ENCODE measurements at places on chromosomes 6 and 20.
A peak's percentile ranks its signal among the peaks of the same experiment; 100 is the strongest.

- DNase-seq = no peak
Observed at GRCh38 chr6:166236596-166236995, 68.9 kb upstream of the TBXT start.

DNA sequence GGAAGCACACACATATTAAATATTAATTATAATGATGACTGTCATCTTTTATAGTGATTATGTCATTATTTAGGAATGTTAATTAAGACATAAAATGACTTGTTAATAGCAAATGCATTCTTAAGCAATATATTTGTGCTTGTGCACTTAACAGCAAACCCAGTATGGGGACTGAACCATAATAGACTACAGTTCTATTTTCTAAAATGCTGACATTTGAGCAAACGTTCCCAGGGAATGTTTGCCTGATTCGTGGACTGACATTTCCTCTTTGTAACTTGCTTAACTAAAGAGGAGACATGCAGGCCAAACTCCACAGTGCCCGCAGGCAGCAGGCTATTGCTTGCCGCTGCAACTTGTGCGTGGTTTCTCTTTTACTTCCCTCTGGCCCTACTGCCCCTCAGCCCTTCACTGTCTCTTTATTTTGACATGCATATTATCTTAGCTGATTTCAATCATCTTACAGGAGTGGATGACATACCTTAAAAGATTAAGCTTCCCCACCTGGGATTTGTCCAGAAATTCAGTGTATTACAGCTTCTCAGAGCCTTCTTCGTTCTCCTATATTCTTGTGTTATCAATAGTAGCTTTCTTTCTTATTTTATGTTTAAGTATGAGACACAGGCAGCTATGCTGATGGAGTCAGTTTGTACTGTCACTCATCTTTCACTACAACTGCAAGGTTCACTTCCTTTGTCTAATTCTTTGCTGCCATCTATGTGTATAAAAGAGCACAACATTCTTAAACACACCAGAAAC, 141.5 kb downstream of the GMDS start:
- DNase-seq = peak; percentile 83

DNA sequence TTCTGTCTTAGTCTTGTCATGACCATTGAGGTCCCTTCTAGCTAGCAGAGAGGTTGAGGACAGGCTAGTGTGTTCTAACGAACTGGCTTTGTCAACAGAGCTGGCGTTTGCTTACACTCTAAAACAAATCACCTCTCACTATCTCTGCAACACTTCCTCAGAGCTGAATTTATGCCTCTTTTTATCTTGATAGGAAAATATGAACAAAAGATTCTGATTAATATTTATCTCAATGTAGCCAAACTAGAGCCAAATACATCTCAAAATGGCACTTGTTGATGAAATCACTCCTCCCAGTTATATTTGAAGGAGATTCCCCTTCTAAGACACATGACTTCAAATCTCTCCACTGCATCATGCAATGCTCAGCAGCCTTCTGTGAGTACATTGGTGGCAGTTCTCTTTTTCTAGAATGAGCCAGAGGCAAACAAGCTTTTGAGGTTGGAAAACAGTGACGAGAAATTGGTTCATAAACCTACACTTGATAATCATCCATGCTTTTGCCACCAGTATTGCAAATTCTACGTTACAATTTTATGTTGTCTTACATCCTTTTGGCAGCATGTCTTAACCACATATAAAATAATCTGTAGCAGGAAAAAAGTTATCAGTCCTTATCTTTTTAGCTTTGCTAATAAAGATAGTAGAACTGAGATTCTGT, 615.7 kb upstream of the CITED2 start:
- DNase-seq = no peak

DNA sequence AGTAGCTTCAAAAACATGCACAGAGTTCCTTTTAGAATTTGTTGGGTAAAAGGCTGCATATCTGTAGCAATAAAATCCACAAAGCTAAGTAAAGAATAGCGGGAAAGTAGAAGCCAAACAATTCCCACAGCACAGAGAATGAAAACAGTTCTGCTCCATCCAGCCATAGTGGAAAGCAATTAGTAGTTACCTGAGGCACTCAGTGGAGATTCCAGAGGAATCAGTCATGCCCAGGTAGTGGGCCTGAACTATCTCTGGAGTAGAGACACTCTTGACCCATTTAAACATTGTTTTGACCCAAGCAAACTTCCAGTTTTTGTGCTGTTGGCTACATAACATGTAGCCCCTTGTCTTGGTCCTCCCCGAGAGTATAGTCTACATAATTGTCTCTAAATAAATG, 559.5 kb upstream of the PTCHD4 start:
- DNase-seq = no peak

DNA sequence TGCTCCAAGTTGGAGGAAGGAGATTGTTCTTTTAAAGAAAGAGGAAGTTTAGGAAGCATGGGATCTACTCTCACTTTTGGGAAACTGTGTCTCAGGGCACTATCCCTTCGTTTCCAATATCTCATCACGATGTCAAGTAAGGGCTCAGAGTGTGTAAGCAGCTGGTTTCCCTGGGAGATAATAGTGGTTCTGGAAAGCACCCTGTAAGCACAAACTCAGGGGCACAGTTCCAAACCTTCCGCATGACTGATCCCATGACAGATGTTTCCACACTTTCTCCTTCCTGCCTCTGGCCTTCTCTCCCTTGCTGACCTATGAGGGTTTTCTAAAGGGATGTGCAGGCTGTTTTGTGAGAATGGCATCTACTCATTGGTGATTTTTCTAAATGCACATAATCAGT, 33.9 kb downstream of the ADTRP start:
- no peak for DNase-seq

Data from eye (tissue), 1 donor.